ENCODE measurements at places on chromosomes 5 and 9.

GRCh38 chr5:4440536-4440935, 699.6 kb upstream of the ADAMTS16 start:
- DNase-seq, result no peak

- DNase-seq, result no peak
These were observed 152.9 kb upstream of the PHYKPL start for GRCh38 chr5:178385496-178385890.

- no peak for DNase-seq
These were observed 21.2 kb downstream of the FLT4 start for GRCh38 chr5:180628211-180628610.

DNA sequence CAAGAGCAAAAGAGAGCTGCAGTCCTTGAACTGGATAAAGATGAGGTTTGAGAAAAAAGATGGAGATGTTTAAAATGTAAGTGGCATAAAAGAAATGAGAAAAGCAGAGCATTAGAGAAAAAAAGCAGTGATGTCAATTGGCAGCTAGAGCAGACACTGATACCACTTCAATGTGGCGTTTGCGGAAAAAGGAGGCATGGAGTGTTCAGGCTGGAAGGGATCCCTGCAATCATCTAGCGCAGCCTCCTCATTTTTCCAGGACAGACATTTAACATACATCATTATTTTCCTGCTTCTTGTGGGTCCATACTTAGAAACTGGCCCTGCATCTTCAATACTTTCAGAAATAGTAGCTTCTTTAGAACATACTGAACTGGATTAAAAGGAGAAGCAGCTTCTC, 563.8 kb downstream of the PTPRD start:
- no peak for DNase-seq

DNA sequence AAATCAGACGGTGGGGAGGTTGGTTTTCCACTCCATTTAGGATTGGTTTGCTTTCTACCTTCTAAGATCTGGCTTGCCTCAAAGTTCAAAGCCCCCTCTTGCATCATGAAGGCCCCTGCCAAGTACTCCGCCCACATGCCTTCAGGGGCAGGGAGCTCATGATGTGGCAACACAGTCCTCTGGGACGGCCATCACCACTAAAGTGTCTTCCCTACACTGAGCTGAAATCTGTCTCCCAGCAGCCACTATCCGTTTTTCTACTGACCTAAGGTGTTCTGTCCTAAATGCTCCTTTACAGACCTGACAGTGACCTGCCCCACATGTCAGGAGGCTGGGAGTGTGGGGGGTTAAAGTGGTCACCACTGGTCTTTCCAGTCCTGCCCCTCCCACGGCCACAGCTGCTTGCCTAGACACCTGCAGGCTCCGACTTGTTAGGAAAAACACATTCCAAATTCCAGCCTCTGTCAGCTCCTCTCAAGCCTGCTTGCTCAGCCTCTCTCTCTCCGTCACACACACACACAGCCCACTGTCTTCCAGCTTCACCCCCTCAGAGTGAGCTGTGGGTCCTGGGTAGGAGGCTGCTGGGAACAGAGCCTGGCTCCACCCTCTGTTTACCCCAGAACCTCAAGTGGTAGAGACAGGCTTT, 44.9 kb downstream of the SHB start:
- DNase-seq, result peak; percentile 22
